ENCODE measurements at places on chromosomes 2 and 18.

DNA sequence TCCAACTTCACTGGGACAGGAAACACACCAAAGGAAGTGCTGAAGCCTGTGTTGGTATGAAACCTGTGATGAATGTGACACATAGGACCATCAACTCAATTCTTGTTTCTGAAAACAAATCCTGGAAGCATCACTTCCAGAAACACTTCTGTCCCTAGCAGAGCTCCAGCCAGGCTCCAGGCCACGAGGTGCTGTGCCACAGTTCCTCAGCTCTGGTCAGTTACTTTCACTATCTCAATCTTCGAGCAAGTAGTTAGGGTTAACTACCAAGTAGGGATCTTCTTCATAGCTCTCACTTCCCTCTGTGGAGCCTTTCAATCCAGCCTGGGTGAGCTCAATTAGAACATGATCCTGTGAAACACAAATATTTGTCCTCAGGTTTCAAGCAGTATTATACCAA, 3.6 kb upstream of the LCT start:
- no peak for DNase-seq

GRCh38 chr2:161090411-161090810, 69.8 kb upstream of the TANK start:
- DNase-seq, result peak; percentile 43

GRCh38 chr2:42835577-42836371, 43.4 kb upstream of the HAAO start:
- no peak for DNase-seq

DNA sequence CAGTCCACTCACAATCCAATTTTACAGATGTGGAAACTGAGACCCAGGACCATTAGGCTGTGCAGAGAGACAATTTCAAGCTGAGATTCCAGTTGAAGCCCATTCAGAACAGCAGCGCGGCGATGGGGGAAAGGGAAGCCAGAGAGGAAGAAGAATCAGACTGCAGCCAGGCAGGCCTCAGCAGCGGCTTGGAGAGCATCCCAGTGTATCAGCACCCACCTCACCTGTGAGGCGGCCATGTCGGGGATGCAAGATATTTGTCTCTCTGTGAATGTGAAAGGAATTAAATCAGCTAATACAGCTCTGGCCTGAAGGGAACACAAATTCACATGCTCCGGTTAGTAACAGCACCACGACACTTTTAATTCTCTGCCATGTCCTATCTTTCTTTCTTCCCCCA, 198.0 kb upstream of the SOX11 start:
- DNase-seq, result no peak

DNA sequence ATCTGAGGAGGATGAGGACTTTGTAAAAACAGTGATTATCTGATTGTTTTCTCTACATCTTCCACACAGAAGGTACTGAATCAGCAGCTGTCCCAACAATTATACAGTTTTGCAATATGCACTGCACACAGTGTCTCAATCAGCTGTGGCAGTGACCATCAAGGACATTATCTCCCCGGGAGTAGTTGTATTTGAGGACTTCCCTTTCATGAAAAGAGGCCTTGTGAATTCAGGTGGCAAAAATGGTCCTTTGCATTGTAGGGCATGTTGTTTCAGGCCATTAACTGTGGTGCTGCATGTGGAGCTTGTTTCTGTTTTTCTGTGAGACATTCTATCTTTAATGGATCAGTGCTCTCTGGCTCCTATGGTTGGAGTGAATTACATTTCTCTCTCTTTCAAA, 779.4 kb upstream of the FSHR start:
- DNase-seq, result no peak

DNA sequence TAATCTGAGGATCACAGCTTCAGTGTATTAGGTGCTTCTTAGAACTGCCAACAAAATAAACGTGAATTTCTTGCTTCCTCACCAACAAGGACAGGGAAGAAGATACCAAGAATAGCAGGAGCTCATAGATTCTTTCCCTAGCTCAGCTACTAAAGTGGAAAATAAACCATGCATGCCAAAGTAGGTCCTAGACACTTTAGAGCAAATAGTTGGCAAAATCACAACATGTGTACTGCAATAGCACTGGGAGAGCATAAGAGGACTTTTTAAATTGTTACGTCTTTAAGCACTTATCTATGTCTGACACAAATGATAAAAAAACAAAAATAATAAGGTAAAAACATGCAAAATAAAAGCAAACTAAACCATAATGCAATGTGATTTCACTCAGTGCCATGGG, 49.5 kb downstream of the SUCLG1 start:
- no peak for DNase-seq

- DNase-seq, result no peak
Observed at GRCh38 chr2:157625296-157625695, 3.4 kb downstream of the ACVR1C start.

DNA sequence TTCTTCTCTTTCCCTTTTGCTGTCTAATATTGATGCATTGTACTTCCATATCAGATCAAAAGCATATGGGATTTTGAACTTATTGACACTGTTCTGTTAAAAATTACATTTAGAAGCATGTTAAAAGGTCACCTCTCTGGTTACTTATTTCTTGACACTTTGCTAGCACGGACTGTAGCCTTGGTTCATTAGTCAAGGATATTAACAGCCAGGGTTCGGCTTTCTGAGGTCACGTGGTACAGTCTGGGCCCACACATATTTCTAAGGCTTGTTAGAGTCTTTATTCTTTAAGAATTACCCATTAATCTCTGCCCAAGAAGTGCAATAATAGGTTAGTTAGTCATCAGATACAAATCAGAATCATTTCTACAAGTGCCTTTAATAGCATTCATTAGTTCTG, 1035.8 kb upstream of the FANCL start:
- DNase-seq, result no peak

- DNase-seq, result no peak
Observed at GRCh38 chr2:205948883-205949282, 137.1 kb downstream of the INO80D start.

All from Right ventricle myocardium superior (tissue), 1 donor.